ENCODE measurements at places on chromosomes 16 and 17. TPM values are rescaled to one million over a fixed set of nuclear protein-coding genes. Genes with fewer than 3 reads are reported as not detected.

- no peak for DNase-seq
Observed at GRCh38 chr16:84137287-84137686, 7.7 kb downstream of the HSDL1 start.

- DNase-seq, result no peak
Observed at GRCh38 chr16:1080801-1081733, 8.5 kb downstream of the SSTR5 start.

DNA sequence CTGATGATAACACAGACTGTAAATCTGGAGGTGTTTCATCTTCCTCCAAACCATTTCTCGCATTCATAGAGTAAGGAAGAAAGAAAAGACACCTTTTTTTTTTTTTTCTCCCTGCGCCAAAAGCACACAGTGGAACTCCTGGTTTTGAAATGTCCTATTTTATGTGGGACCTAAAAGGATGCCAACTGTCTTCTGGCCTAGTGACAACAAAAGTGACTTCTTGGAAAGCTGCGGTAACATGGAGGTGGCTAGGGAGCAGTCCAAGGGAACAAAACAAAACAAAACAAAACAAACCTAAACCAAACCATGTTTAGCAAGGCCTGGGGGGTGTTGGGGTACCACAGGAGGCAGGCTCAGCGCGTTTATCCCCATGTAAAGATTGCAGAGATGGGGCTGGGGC, 174.8 kb downstream of the XYLT1 start:
- DNase-seq, result no peak

The NOMO2 gene
- 121 TPM for total RNA-seq

- no peak for DNase-seq
Observed at GRCh38 chr16:28098171-28098958, 34.9 kb upstream of the GSG1L start.

The TMEM92 gene
- total RNA-seq, result 27.2 TPM

The SDR42E1 gene
- total RNA-seq, result 10.5 TPM

DNA sequence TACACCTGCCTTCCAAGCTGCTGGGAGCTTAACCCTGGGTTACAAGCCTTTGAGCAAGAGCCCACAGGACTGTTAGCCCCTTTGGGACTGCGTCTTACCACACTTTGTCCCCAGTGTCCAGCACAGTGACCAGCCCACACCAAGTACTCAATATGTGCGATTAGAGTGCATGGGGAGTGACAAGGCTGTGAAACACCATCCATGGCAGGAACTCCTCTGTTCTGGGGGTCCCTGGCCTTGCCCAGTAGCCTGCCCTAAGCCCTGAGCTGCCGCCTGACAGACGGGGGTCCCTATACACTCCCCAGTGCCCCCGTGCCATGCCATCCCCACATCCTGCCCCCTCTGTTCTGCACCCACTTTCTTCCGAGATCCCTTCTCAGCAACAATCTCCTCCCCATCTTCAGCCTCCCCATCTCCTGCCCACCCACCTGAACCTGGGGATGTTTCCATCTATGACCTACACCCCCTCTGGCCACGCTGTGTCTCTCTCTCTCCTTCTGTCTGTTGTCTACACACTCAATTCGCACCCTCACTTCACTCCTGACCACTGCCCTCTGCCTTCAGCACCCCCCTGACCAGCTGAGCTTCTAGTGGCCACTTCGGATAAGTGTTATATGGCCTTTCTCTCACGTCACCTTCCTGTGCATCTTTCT, 112.9 kb upstream of the SMURF2 start:
- no peak for DNase-seq

- no peak for DNase-seq
Observed at GRCh38 chr16:85396879-85397871, 215.9 kb upstream of the GSE1 start.

The PRSS33 gene
- total RNA-seq, result 1.8 TPM
